ENCODE measurements at places on chromosomes 3 and 15.

GRCh38 chr15:69337138-69337537 is 38.4 kb downstream of the PAQR5 start:
- DNase-seq, result no peak

- no peak for DNase-seq
These were observed 21.0 kb downstream of the IFT57 start for GRCh38 chr3:108201258-108201657.

- no peak for DNase-seq
These were observed 107.2 kb upstream of the MME start for GRCh38 chr3:154972951-154973350.

- DNase-seq, result no peak
These were observed 774.7 kb downstream of the MECOM start for GRCh38 chr3:168888781-168889180.

- no peak for DNase-seq
These were observed 1361.4 kb upstream of the GBE1 start for GRCh38 chr3:83122774-83123350.

DNA sequence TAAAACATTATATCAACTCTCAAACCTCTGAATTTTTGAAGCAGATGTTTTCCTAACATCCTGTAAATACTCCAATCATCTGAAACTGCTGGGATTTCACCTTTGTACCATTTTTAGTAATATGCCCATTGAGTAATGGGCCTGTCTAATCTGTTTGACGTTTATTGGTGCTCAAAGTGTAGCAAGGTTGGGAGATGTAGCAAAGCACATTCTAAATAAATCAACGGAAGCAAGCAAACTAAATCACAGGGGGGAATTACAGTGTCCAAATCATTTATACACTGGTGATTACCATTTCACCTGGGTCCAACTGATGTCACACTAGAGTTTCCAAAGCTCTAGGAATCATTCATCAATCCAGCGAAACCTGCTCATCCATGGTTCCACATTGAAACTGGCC is 518.7 kb upstream of the TBL1XR1 start:
- no peak for DNase-seq

- no peak for DNase-seq
These were observed 4.4 kb downstream of the PLSCR4 start for GRCh38 chr3:146246526-146246925.

DNA sequence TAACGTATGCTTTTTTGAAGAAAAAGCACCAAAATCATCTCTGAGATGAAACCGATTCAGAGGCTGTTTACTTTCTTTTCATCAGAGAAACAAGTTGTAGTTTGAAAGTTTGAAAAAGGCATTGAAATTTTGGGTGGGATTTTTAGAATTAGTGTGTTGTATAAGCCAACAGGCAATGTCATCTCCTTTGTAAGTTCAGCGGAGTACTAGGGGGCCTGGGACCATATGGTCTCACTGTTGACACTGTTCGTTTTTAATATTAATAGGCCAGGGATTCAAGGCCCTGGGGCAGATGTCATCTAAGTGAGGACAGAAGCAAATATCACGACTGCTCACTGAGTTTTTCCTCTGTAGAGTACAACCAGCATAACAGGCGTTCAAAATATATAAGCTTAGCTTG is 256.2 kb upstream of the RARB start:
- no peak for DNase-seq

- no peak for DNase-seq
These were observed 354 bp upstream of the KLHL24 start for GRCh38 chr3:183635107-183635430.

Measured in stimulated activated CD4-positive, alpha-beta T cell treated with anti-CD3 and anti-CD28 coated beads, Interleukin-1b, Interleukin-23, amount 100 ng/mL, for 1 hour (primary cell).